ENCODE measurements at places on chromosomes 5 and 9.

- no peak for DNase-seq
These were observed 281.2 kb downstream of the NR2F1-AS1 start for GRCh38 chr5:93299681-93300308.

DNA sequence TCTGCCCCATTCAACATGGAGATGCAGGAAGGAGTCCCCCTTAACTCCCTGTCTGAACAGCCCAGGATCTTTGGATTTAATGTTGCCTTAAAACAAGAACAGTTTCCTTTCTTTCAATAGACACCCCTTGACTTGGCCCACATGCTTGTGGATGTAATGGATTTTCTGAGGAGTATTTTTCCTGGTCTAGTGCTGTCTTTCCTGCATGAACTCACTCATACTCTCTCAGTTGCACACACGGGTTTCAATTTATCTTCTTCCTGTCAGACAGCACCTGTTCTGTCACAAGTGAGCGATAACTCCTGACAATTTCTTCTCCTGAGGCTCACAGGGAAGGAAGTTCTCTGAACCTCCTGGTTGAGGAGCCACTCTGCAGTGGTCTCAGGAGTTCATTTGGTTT lies 85.1 kb downstream of the ACER2 start:
- no peak for DNase-seq

GRCh38 chr9:89310475-89311345 lies at the start of gene CKS2:
Gene CKS2, plus strand, starts transcription at chr9:89311195. Its CDS starts 98 bp downstream, at chr9:89311293.
- DNase-seq: peak; percentile 99

GRCh38 chr5:113027431-113027830 lies 50.8 kb downstream of the DCP2 start:
- DNase-seq: no peak

All from activated effector memory CD4-positive, alpha-beta T cell treated with Interleukin-2 at 50 U/mL for 16 hours (primary cell).